ENCODE measurements at places on chromosomes 6 and 20.

- DNase-seq: no peak
These were observed 31.4 kb upstream of the FRMD1 start for GRCh38 chr6:168110437-168110836.

GRCh38 chr6:108531332-108531731, 29.4 kb upstream of the FOXO3 start:
- DNase-seq: no peak

DNA sequence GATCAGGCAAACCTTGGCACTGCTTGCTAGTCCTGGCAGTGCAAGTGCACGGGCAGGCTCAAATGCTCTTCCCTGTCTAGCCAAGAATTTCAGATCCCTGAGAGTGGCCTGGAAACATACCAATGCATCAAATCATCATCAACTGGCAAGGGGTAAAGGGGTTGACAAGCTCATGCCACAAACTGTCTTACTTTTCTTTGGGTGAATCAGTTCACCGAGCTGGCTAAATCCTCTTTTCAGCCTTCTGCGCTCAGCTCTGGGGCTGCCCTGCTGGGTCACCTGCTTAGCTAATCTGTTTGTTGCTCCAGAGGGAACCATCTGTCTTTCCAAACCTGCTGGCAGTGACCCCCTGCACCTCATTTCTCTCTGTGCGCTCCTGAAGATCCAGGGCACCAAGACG, 59.5 kb downstream of the LYRM4 start:
- DNase-seq: no peak

- no peak for DNase-seq
These were observed 103.2 kb upstream of the RIPOR2 start for GRCh38 chr6:25038999-25039398.

DNA sequence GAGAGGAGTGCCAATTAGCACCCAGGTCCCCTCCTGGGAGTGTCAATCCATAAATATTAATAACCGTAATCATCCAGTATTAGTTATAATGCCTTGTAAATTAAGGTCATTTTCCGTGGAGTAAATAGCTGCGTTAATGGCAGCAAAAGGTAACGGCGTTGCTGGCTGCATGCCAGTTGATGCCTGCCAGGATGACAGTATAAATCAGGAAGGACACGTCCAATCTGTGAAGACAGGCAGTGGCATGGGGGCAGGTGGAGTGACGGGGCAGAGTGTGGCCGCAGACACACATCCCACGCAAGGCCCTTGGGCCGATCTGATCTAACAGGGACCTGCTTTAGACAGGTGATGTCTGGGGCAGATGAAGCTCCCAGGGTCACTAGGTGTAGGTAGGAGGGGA, 49.1 kb downstream of the KCNB1 start:
- DNase-seq: no peak

All from right renal cortex interstitium (tissue), 3 donors.